ENCODE measurements at places on chromosomes 13 and 19.

DNA sequence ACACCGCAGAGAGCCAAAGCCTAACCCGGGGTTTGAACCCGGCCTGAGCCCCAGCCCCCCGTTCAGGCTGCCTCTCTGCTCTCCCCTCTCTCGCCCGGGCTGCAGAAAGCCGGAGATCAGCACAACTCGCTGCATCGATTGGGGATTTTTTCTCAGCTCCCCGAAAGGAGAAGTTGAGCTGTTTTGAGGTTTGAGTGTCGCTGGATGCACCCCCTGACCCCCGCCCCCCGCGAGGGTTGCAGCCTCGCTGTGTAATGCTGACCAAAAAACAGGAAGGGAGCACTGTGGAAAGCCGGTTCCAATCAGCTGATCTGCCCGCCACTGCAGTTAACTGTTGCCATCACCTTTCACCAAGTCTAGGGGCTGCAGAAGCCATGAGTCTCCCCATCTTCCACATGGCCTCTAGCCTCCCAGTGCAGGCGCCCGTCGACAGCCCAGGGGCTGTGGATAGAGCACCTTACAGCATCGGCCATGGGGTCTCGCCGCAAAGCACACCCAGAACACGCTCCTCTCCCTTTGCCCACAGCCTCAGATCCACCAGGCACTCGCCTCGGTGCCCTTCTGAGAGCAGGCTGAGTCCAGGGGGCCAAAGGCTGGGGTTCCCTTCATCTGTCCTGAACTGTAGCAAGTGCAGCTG, 34.5 kb downstream of the MYO9B start:
- no peak for DNase-seq

DNA sequence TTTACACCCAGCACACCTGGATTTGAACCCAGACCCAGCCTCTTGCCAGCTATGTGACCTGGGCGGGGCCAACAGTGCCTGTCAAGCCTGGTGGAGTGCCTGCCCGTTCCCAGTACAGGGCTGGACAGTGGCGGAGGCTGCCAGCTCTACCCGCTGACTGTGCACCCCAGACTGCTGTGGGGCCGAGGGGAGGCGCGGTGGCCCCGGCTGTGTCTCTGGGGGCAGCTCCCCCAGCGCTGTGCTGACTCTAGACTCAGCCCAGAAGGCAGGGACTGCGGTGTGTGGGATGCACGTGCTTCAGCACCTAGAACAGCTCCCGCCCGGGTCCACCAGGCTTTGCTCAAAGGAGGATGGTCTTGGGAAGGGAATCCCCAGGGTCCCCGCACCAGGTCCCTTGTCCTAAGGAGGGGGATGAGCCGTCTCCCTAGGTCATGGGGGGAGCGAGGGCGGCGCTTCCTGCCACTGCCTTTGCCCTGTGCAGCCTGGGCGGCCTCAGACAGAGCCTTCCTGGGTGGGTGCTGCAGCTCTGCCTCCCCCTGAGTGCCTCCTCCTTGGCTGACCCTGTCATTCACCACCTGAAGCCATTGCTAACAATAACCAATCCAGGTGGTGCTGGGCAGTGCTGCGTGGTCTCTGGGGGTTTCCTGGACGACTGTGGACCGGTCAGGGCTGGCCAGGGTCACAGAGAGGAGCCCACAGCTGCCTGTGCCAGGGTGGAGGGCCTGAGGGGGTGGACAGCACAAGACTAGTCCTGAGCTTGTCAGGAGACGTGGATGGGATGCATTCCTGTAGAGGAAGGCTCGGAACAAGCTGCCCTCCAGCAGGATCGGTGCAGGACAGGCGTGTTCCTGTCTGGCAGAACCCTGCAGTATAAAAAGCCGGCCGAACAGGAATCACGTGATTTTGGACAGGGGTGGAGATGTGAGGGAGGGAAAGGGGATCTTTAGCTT, 18.6 kb downstream of the TMEM255B start:
- no peak for DNase-seq

DNA sequence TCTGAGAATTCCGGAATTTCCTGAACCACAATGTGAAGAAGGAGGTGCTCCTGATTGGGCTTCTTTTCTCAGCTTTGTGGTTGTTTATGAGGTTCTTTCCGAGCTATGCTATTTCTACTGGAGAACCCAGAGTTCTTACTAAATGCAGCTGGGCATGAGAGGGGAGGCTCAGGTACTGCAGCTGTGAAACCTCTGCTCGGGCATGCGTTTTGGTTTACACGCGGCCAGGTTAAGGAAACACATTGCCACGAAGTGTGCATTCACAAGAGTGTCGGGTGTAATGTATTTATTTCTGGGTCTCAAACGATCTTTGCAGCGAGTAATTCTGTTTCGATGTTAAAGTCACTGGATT, 661 bp upstream of the MIR17HG start:
- DNase-seq: no peak

DNA sequence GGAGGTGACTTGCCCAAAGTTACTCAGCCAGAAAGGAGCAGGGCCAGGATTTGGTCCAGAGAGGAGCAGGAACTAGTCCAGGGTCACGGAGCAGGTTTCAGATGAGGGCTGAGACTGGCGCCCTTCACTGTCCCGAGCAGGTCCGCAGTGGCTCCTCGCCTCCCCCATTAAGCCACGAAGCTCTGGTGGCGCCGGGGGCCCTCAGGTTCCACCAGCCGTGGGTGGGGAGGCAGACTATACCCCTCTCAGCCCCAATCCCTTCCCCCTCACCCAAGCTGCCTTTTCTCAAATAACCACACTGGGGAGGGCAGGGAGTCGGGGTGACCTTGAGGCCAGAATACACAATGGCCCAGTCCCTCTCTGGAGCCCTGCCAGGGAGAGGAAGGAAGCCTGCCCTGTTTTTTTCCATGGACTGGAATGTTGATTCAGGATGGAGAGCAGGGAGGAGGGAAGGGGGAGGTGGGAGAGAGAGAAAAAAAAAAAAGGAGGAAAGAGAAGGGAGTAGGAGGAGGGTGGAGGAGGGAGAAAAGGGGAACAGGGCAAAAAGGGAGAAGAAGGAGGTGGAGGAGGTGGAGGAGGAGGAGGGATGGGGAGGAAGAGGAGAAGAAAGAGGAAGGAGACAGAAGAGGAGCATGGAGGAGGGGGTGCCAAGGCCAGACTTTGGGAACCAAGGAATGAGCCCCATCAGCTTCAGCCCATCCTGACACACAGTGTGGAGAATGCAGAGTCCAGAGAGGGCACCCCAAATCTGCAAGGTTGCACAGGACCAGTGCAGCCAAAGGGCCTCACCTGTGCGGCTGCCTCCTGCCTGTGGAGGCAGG, 19.7 kb downstream of the CEACAM16 start:
- DNase-seq: no peak

DNA sequence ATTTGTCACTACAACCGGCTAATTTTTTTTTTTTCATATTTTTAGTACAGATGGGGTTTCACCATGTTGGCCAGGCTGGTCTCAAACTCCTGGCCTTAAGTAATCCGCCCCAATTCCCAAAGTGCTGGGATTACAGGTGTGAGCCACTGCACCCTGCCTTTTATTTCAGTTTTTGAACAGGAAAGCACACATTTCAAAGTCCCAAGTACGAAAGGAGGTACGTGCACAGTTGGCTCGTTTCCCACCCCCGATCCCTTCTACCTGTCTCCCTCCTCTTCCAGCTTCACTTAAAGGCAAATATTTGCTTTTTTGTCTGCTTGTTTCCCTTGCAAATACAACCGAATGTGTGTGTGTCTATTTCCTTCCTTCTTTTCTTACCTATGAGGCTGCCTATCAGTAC, 30.5 kb downstream of the ZIC5 start:
- no peak for DNase-seq

GRCh38 chr13:60282186-60282585, 114.8 kb upstream of the TDRD3 start:
- DNase-seq: no peak

DNA sequence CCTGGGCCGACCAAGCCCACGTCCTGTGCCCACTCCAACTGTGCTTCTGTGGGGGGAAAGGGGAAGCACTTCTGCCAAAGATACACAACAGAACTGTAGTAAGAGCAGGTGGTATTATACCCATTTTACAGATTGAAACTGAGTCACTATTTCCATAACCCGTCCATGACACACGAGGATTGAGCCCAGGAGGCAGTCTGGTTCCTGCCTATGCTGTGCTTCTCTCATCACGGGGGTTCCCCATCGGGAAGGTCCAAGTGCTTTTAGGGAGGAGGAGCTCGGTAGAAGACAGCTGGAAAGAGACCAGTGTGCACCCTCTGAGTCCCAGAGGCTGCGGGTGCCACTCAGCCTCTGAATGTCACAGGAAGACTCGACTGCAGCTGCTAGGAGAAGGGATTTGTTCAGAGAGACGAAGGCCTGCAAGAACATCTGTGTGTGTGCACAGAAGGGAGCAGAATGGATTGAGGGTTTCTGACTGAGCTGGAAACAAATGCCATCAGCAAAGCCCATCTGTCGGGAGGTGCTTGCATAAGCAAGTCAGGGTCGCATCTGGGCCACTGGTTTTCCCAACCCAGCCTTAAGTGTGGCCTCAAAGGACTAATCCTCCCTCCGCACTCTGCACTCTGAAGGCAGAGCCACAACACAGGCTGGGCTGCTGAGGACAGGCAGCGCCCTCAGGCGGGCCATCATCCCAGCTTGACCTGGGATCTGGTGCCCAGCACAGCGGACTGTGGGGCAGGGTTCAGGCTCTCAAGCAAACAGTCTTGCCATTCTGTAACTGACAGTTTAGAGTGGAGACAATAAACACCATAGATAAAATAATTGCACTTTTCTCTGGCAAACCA, 150.0 kb downstream of the DPF1 start:
- no peak for DNase-seq

DNA sequence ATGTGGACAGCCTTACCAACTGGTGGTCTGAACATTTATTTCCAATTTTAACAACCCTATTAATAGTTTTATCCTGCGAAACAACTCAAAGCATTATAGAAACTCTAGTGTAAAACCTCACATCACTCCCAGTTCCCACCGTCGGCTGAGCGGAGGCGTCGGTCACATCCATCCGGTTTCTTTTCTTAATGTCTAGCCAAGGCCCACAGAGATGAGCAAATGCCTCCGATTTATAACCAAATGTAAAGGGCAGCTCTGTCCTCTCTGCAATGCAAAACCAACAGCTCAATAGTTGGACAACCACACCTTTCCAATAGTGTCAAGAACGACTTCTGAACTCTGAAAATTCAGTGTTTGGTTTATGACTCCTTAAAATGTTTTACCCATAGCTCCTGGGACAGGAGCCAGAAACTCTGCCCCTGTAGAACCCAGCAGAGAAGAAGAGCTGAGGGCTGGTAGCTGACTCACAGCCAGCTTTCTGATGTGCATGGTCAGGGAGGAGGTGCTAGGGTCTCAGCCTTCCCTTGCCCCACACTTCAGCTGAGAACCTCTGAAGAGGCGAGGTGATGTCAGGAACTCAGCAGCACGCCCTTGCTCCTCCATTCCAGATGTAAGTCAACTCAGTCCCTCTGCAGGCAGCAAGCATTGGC, 90.2 kb upstream of the UQCRFS1 start:
- no peak for DNase-seq

DNA sequence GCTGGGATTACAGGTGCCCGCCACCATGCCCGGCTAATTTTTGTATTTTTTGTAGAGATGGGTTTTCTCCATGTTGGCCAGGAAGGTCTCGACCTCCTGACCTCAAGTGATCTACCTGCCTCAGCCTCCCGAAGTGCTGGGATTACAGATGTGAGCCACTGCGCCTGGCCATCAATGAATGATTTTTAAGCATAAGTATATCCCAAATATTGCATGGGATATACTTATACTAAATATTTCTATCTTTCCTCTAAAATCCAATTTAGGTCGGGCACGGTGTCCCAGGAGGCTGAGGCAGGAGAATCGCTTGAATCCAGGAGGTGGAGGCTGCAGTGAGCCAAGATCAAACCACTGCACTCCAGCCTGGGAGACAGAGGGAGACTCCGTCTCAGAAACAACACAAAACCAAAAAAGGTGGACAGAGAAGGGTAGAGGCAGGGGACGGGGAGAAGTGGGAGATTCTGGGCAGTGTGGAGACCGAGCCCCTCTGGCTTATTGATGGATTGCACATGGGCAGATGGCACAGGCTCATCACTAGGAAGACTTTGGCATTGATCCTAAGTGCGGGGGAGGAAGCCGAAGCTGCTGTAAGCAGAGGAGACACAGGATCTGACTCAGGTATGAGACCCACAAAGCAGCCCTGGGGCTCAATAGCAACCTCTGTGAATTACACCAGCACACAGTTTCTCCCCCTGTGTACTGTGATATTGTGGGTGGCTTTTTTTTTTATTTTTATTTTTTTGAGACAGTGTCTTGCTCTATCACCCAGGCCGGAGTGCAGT, 13.5 kb downstream of the ARRDC5 start:
- no peak for DNase-seq

- DNase-seq: no peak
Observed at GRCh38 chr19:34556488-34556887, 74.9 kb downstream of the WTIP start.

DNA sequence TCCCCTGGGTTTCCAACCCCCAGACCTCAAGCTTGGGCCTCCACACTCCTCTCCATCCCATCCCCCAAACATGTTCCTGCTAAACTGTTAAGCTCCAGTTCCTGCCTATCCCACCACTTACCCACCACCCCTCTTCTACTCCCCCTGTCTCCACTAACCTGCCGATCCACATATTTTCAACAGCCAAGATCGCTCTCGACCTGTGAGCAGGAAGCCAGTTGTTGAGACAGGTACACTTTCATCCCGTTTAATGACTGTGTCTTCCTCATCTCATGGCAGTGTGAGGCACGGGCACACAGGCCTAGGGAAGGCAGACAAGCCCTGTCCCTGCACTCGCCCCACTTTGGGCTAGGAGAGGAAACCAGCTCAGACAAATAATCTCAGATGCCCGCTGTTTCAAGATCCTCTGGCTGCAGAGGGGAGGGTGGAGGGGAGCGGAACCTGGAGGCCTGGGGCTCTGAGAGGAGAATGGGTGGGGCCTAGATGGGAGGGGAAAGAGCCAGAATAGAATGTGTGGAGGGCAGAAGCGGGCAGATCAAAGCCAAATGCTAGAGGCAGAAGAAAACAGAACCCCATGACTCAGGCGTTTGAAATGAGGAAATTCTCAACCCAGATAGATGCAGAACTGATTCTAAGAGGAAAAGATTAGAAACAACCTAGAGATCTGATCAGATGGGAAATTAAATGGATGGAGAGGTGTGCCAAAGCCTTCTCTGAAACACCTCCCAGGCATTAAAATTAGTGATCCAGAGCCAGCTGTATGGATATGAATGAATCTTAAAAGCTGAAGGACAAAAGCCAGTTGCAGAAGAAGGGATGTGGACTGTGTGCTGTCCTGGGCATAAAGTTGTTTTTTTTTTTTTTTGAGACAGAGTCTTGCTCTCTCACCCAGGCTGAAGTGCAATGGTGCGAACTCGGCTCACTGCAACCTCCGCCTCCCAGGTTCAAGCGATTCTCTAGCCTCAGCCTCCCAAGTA, 16.9 kb upstream of the CYP2S1 start:
- DNase-seq: peak; percentile 50

- no peak for DNase-seq
Observed at GRCh38 chr13:78689011-78689410, 30.1 kb upstream of the OBI1 start.

GRCh38 chr13:90884066-90884465, 463.4 kb upstream of the MIR17HG start:
- no peak for DNase-seq

- DNase-seq: no peak
Observed at GRCh38 chr13:88074794-88075510, 403.8 kb downstream of the SLITRK5 start.

GRCh38 chr13:47901441-47901840, 99.6 kb downstream of the SUCLA2 start:
- peak; percentile 95 for DNase-seq

- no peak for DNase-seq
Observed at GRCh38 chr19:8311461-8312260, 3.5 kb upstream of the CD320 start.

GRCh38 chr19:40465025-40465556, 454 bp downstream of the BLVRB start:
- DNase-seq: peak; percentile 56
